ENCODE measurements at places on chromosomes 3 and 15. TPM values are rescaled to one million over a fixed set of nuclear protein-coding genes. Genes with fewer than 3 reads are reported as not detected.

- peak; percentile 81 for DNase-seq
Observed at GRCh38 chr3:11509173-11510000, 134.3 kb downstream of the VGLL4 start.

GRCh38 chr3:170079536-170080165 lies 41.9 kb downstream of the GPR160 start:
- DNase-seq = peak; percentile 89

Gene TAGLN3
- total RNA-seq = 1.2 TPM

Gene SI
- not detected for total RNA-seq

Gene FOXB1
- not detected for total RNA-seq

Measured in Caki2 (cell line).